NK-92 treated with Interleukin-12 subunit alpha and Interleukin-12 subunit beta, amount 100 ng/mL, for 24 hours (cell line): ENCODE measurements at places on chromosomes 7 and 10.

DNA sequence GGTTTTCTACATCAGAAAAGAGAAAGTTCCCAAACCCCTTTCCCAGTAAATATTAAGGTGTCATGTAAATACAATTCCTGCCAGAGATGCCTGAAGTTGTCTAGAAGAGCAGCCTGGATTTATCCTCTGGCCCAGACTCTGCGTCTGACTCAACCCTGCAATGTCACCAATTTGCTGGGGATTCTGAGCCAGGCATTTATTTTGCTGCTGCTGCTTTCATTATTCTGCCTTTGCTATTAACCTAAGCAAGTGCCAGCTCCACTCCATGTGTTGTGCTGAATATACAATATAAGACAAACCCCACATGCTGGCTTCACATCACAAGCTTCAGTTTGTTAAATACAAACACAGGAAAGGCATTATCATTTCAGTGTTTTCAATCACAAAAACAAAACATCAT is 59.1 kb downstream of the ELAPOR2 start:
- DNase-seq, result no peak

DNA sequence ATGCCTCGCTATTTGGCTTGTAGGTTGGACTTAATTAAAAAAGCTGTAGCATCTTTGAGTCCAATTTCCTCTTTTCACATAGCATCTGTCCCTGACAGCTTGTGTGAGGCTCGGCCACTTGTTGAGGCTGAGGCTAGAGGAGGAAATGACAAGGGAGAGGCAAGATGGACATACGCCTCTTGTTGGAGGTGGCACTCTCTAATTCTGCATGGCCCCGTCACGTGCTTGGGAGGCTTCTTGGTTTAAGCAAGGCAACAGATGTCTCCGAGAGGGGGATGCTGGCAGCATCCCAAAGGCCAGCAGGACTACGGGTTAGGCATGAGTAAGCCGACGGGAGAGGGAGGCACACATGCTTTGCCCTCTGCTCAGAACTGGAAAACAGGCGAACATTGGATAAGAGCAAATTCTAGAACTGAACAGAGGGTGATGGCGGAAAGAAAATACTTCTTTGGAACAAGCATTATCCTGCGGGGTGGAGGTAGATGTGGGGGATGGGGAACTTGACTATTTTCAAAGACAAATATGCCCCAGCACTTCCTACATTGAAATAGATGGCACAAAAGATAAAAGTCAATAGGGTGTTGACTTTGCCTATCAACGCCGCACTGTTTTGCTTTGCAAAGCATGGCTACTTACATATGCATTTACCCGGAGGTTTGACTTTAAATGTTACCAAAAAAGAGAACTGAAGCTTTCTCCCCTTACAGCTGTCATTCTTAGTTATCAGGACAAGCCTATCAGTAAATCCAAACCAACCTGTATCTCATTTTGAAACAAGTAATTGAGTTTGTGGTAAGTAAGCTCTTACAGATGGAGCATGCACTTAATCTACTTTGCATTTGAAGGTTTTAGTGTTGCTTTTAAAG is 94.8 kb downstream of the CHN2 start:
- no peak for DNase-seq

GRCh38 chr10:104893701-104894100 is 252.6 kb downstream of the SORCS3 start:
- no peak for DNase-seq

DNA sequence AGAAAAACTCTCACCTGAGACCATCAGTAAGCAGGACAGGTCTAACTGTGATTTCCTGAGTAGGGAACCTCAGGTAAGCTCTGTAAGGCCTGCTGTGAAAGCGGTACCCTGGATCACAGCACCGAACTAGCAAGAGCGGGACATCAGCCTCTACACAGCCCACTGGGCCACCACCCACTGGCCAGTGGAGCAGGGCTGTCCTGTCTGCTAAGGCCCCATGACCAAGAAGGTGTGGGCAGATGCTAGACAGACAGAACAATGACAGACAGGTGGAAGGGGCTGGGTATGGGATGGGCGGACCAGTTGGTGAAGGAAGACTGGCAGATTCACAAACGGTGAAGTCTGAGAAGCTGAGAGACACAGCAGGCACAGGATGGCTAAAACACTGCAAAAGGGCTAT is 79.4 kb upstream of the DDC start:
- no peak for DNase-seq

DNA sequence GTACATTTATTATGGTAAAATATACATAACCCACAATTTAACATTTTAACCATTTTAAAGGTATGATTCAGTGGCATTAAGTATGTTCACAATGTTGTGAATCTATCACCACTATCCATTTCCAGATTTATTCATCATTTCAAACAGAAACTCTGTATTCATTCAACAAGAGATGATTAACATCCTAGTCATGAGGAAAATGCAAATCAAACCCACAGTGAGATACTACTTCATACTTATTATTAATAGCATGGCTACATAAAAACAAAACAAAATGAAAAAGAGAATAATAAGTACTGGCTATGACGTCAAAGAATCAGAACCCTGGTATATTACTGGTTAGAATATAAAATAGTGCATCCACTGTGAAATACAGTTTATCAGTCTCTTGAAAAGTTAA is 386.6 kb upstream of the POM121L12 start:
- no peak for DNase-seq

DNA sequence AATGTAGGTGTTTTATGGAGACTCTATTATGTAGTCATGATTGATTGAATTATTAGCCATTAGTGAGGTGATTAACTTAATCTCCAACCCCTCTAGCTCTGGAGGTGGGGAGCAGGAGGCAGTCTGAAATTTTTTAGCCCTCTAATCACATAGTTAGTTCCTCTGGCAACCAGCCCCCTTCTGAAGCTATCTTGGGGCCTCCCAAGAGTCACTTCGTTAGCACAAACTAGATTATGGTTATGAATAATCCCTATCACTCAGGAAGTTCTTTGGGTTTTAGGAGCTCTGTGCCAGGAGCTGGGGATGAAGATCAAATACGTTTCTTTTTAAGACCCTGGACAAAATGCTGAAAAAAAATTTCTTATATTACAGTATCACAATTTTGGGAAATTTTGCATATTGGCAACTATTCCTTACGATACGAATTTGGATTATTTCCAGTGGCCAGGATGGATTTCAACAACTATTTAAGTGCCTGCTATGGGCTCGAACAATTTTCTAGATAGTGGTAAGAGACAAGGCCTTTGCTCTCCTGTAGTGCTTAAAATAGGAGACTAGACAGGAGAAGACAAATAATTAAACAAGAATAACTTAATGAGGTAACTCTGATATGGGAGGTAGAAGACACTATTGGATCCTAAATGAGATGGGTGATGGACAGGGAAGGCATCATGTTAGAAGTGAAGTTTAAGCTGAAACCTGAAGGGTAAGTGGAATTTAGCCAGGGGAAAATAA is 52.9 kb downstream of the BTAF1 start:
- no peak for DNase-seq

- DNase-seq, result peak; percentile 37
Measured at GRCh38 chr7:44580945-44581878, 819 bp downstream of the TMED4 start.

- peak; percentile 77 for DNase-seq
Measured at GRCh38 chr10:3948843-3949242, 163.8 kb upstream of the KLF6 start.

DNA sequence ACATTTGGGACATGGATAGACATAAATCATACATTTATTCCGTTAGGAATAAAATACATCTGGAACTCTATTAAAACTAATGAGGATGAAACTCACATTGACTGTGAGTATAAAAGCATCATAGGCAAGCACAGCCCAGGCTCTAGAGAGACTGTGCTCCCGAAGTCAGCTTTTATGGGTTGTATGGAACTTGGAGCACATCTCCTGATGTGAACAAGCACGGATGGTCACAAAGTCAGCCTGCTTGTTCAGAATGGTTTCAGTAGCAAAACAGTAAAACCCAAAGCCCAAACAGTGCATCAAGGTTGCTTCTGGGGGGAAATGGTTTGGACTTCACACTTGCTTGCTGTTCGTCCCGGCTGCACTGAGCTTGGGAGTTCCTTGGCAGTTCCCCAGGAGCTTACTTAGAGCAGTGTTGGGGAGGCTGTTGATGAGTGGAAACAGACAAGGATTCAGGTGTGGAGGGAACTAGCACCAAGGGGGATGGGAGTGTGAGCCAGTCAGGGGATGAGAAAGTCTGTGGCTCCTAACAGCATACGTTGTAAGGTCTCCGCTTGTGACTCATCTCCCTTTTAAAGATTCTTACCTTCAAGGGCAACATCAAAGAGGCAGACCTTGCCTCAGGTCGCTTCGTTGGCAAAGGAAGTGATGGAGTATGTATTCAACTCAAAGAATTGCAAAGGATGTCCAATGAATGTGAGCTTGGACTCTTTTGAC is 19.7 kb upstream of the ITGA8 start:
- no peak for DNase-seq

DNA sequence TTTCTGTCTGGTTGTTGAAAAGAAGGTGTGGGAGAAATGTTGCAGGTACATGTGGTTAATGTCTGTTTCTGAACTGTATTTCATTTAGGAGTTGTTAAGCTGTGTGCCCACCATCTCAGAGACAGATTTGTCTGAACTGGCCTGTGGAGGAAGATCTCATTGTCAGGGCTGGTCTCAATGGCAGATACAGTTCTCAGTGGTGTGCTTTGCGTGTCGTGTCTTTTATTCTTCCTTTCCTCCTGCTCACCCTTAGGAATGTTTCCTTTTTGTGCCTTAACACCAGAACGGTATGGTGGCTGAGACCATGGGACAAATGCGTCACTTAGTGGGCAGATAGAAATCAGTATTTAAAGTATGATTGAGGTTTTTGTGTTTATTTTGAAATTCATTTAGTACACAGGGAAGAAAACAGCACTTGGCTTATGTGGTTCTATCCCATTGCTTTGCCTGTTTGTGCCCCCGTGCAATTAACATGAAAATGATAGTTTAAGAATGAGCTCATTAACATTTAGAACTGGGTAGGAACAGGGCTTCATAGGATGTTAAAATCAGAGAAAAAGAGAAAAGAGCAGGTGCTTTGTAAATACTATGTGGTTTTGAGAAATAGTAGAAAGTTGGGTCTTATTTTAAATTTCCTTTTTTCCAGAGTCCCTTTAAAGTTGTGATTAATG is 112.6 kb downstream of the AUTS2 start:
- DNase-seq, result no peak

DNA sequence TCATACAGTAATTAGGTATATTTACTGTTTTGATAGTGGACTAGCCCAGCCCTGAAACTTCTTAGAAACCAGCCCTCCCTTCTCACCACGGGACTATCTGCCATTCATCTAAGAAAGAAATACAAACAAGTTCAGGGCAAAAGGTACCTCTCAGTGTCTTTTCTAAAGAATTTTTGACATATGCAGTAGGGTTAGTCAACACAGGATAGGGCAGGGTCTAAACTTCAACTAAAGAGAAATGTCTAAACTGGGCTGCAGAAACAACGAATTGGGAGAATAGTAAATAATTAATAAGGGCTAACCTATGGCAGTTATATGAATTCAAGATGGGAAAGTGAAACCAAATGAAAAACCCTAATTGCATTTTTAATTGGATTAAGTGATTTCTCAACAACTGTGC is 496.6 kb downstream of the INHBA start:
- DNase-seq, result no peak

- DNase-seq, result no peak
Measured at GRCh38 chr10:104025524-104025923, 58.6 kb downstream of the SLK start.

DNA sequence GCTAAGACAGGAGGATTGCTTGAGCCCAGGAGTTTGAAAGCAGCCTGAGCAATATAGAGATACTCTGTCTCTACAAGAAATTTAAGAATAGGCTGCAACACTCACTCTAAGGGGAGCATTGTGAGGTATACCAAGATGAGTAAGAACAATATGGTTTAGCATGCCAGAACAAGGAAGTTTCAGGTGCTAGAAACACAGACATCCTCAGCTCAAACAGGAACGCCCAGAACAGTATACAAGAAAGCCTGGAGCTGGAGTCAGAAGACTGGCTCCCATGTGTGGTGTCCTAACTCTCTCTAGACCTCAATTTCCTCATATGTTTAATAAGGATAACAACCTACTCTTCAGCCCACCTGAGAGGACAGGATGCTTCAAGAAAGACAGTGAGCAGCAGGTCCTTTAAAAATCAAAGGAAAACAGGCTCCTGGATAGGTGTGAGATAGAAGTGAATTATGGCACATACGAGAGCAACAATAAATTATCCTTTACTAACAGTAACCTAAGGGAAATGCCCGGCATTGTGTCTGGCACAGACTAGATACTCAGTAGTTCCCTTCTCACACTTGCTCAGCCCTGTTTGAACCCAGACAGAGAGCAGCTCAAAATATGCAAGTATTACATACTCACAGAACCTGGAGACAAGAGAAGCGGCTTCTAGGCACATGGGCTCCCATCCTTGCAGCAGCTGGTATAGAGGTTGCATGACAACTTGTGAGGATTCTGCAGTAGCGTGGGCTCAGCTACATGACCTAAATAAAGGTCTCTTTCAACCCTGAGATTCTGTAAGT is 45.4 kb downstream of the KAT6B start:
- DNase-seq, result no peak

DNA sequence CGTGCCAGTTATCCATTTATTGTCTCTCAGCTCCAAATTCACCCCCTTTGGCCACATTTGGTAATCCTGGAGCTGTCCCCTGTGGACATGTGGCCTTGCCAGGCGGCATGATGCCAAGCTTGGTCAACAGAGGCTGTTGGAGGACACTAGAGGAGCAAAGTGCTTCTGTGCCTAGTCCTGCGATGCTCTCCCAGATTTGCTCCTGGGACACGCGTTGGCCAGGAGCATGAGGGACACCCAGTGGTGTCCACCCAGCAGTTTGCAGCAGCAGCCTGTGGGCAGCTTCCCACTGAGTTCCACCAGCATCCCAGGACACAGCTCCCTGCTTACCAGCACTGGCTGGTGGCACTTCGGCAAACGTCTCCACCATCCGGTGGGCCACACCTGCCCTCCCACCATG is 55.5 kb upstream of the STEAP1B start:
- DNase-seq, result no peak

GRCh38 chr10:6891924-6892323 is 311.8 kb upstream of the PRKCQ start:
- DNase-seq, result no peak

- DNase-seq, result no peak
Measured at GRCh38 chr10:126844406-126844805, 60.8 kb upstream of the DOCK1 start.

- no peak for DNase-seq
Measured at GRCh38 chr10:97360705-97361536, 26.4 kb upstream of the FRAT2 start.

DNA sequence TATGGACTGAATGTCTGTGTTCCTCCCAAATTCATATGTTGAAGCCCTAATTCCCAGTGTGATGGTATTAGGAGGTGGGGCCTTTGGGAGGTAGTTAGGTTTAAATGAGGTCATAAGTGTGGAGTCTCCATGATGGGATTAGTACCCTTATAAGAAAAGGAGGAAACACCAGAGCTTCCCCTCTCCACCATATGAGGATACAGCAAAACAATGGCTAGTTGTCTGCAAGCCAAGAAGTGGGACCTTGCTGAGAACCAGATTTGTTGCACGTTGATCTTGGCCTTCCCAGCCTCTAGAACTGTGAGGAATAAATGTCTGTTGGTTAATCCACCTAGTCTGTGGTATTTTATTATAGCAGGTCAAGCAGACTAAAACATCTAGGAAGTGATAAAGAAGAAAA is 102.2 kb downstream of the AHCYL2 start:
- no peak for DNase-seq
